Right ventricle myocardium inferior (tissue), 1 donor: ENCODE measurements at places on chromosomes 6 and 20.
A peak's percentile ranks its signal among the peaks of the same experiment; 100 is the strongest.

DNA sequence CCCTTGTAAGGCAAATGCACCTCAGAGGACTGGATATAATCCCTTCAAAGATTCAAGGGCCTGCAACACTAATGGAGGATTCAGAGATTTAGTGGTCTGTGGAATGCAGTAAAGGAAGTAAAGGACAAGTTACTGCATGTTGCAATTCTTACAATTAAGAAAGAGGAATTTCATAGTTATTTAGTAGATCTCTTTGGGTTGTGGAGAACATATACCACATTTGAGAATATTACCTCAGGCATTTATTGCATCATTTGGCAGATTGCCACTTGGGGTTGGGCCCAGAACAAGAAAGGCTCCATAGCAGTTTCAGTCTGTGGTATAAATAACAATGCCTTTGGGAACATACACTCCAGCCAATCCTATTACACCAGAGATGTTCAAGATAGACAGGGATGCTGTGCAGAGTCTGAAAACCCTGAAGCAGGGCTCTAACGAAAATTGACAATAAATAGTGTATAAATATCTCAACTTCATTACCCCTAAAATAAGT lies 20.9 kb upstream of the EPM2A start:
- DNase-seq, result peak; percentile 69

GRCh38 chr20:56940466-56940865 lies 311.4 kb downstream of the TFAP2C start:
- no peak for DNase-seq

DNA sequence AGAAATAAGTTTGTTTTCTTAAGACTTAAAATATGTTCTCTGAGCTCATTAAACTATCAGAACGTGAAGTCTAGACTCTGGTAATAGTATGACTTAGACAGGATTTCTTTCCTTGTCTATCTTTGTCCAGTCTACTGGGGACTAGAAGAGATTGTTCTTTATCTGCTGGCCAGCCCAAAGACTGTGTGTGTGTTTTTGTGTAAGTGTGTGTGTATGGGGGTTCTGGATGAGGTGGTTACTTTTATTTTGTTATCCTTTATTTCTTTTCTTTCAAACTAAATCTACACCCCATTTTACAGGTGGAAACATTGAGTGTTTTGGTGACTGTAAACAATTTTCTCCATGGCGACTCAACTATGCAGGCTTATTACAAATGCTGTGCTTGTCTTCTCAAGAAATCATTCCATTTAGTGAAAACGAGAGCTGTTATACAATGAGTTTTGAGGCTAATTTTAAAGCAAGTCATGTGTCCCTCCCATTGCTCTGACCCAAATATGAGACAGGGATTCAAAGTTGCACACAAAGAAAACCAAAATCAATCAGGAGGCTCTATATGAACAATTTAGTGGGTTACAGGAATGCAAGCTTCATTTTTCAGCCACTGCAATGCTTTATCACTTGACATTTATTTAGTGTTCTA lies 97.6 kb downstream of the ELOVL5 start:
- DNase-seq, result no peak

- no peak for DNase-seq
Observed at GRCh38 chr20:59371431-59371830, 71.0 kb downstream of the EDN3 start.

DNA sequence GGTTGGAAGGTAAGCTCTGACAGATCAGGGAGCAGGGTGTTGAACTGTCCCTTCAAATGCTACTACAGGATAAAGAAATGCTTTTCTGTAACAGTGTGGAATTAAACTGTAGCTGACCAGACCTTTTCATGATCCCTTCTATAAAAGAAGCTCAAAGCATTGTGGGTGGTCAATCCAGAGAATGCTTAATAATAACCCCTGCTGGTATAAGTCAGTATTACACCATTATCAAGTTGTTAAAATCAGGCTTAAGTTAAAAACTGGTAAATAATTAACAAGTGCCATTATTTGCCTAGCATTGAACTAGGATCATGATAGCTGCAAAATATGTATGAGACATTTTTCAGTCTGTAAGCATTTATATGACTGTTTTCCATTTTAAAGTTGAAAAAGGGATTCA lies 468.9 kb downstream of the PKHD1 start:
- no peak for DNase-seq

DNA sequence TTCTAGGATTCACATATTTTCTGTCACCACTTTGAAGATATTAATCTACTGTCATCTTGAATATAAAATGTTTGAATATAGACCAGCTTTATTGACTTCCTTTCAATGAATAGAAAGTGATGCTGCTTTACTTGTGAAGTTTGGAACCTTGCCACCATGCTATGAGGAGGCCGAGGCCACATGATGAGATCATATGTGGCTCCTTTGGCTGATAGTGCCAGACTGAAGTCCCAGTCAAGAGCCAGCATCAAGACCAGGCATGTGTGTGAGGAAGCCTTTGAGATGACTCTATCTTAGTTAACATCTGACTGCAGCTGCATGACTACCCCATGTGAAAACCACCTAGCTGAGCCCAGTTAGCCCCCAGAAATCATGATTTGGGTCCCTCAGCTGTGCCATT lies 169.5 kb downstream of the OTOR start:
- no peak for DNase-seq

DNA sequence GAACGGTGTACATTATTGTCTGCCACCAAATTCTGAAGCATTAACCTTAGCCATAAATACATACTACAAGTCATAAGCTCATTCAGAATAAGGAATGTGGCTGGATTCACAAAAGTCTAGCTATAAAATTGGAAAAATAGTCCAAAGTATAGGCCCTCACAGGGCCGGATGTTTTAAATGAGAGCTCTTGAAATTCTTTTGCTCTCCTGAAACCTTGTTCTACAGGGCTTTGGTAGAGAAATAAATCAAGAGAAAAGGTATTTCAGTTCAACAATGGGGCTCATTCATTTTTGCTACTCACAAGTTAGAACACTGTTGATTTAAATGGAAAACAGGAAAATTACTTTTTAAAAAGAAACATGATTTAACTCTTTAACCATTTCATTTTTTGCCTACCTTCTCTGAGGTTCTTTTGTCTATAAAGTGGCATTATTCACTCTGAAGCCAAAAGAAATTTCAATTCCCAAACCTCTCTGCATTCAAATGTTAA lies 58.0 kb downstream of the PREP start:
- DNase-seq, result no peak

DNA sequence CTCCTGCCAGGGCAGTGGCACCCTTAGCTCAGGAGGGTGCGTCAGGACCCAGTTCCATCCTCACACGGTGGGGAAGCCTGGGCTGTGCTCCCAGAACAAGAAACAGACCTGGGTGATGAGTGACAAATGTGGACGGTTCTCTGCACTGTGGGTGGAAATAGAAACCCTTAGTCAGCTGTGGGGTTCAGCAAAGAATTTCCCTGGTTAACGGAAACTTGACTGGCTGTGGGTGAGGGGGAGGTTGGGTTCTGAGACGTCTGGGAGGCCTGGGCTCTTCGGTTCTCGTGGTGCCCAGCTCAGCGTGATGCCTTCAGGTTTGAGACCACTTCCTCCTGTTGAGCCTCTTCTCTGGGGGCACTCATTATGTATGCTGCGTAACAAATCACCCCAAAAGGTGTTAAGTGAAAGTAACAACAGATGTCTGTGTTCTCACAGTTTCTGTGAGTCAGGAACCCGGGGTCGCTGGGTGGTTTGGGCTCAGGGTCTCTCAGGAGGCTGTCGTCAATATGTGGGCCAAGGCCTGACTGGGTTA lies 53.1 kb upstream of the FAM83D start:
- no peak for DNase-seq

DNA sequence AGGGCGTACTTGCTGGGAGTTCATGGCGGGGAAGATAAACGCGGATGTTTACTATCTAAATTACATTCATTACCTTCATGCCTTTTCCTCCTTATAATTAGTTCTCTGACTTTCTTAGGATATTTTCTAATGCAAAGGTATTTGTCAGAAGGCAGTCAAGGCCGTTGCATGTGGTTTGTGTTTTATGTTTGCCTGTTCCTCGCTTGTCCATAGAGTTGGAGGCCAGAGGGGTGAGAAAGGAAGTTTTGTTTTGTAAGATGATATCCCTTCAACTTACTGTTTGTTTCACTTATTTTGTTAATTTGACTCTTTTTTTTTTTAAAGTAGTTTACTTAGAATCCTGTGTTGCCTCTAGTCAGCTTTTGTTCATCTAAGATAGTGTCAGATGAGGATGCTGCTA lies 4.0 kb upstream of the CCN2 start:
- no peak for DNase-seq

GRCh38 chr6:166616261-166617238 lies 10.5 kb downstream of the RPS6KA2 start:
- no peak for DNase-seq

- DNase-seq, result no peak
Observed at GRCh38 chr6:102022803-102023202, 629.3 kb downstream of the GRIK2 start.

DNA sequence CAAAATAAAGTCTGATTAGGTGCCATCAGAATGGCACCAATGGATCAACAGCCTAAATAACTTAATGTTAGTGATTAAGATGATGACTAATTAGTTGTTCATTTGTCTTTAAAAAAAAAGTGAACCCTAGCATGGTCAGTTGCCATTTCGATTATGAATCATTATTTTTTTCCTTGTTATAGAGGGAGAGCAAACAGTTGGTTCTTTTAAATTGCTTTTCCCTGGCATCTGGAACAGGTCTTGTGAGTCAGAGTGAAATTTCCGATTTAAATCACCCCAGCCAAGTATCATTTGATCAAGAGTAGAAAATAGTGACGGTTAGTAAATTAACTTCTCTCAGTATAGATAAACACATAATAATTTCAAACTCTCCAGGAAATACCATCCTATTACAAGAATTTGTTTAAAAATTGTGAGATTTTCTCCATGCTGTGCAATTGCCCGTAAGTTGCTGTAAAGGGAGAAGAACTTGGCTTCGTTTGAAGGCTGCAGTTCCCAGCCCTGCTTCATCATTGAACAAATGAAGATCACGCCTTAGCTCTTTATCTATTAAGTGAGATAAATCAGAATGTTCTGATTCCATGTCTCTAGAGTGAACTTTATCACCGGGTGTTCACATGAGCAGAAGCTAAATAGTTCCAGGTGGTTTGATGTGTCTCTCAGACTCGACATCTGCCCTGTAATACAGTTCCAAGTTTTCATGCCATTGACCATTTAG lies 741.3 kb downstream of the DOK5 start:
- no peak for DNase-seq

DNA sequence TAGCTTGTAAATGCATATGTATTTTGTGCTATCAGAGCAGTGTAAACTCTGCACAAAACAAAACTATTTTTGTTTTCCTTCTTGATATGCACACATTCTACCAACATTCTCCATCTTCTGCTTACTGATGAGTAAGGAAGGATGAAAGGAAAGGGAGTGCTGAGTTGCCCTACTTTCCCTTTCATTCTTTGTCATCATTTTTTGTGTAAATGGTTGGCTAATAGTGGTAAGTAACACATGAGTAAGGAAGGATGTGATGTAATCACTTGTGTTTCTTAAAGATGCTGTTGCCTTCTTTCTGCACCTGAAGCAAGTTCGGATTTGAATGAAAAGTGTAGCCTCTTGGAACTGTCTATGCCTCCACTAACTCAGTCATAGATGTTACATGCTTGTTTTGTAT lies 4.6 kb upstream of the REV3L start:
- DNase-seq, result no peak

- DNase-seq, result no peak
Observed at GRCh38 chr6:31214516-31214915, 44.0 kb upstream of the POU5F1 start.

DNA sequence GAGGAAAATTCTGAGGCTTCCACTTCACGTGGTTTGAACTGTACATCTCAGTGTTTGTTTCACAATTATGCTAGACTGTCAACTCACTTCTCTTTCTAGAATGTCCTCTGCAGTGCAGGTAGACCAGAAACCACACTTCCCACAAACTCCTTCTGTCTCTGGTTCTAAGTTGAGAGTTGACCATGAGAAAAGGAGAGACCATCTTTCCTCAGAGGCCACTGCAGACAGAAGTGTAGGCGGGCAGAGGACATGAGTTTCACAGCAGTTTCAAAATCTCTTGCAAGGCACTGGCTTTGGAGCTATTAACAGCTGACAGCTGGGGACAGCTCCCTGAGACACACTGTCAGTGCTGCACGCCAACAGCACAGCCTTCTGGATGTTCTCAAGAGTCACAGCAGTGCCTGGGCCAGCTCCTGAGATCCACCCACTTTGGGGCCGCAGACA lies 55.4 kb upstream of the MOXD1 start:
- DNase-seq, result peak; percentile 68

- DNase-seq, result no peak
Observed at GRCh38 chr6:72218125-72218524, 331.8 kb downstream of the RIMS1 start.

- no peak for DNase-seq
Observed at GRCh38 chr20:51326201-51326819, 216.2 kb downstream of the NFATC2 start.

DNA sequence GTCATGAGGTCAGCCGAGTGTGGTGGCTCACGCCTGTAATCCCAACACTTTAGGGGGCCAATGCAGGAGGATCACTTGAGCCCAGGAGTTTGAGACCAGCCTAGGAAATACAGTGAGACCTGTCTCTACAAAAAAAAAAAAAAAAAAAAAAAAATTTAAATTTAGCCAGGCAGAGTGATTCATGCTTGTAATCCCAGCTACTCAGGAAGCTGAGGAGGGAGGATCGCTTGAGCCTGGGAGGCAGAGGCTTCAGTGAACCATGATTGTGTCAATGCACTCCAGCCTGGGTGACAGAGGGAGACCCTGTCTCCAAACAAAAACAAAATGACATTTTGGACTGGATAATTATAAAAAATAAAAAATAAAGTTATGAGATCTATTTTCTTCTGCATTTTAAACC lies 56.2 kb downstream of the ADGRF1 start:
- no peak for DNase-seq
